Transverse colon (tissue), 4 donors: ENCODE measurements at places on chromosomes 1 and 21. TPM values are rescaled to one million over a fixed set of nuclear protein-coding genes. Genes with fewer than 3 reads are reported as not detected.

GRCh38 chr1:42143896-42144710 lies 9.1 kb upstream of the GUCA2B start:
- DNase-seq = no peak

GRCh38 chr1:154222518-154222917 lies 1.8 kb downstream of the UBAP2L start:
- DNase-seq = no peak

DNA sequence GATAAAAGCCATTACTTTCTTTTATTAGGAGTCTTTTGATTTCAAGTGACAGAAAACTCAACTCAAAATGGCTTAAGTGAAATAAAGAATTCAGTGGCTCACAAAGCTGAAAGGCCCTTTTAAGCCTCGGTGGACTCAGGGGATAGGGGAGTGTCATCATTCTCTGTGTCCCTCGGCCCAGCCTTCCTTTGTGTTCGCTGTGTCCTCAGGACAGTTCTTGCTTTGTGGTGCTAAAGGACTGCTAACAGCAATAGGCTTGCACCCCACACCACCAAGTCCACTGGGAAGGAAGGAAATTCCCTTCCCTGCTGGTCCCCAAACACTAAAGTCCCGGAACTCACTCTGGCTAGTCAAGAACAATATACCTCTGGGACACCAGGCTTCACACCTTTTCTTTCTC lies 129.2 kb downstream of the NTPCR start:
- DNase-seq = no peak

DNA sequence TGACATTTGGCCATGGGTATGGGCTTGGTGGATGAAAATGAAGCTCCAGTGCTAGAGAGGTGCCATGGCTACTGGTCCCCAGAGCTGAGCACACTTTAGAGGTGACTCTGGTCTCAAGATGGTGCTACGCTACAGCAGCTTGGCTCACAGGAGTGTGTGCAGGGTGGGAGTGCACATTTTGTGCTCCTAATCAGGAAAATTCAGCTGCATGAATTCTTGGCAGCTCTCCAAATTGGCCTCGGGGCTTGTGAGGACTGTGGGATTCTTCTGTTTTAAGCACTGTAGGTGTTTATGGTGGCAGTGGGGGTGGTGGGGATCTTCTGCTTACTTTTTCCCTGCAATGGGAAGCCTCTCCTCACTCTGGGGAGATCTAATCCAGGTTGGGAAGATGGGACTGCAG lies 17.3 kb upstream of the TIPRL start:
- DNase-seq = no peak

- DNase-seq = no peak
Observed at GRCh38 chr1:12566484-12567287, 51.3 kb downstream of the DHRS3 start.

- no peak for DNase-seq
Observed at GRCh38 chr1:198929961-198930599, 291.2 kb downstream of the PTPRC start.

GRCh38 chr1:24748191-24749121 lies 3.2 kb downstream of the CLIC4 start:
- DNase-seq = no peak

GRCh38 chr1:19205845-19206244 lies 4.2 kb downstream of the UBR4 start:
- DNase-seq = no peak

- DNase-seq = no peak
Observed at GRCh38 chr1:15177710-15178166, 24.2 kb downstream of the TMEM51 start.

DNA sequence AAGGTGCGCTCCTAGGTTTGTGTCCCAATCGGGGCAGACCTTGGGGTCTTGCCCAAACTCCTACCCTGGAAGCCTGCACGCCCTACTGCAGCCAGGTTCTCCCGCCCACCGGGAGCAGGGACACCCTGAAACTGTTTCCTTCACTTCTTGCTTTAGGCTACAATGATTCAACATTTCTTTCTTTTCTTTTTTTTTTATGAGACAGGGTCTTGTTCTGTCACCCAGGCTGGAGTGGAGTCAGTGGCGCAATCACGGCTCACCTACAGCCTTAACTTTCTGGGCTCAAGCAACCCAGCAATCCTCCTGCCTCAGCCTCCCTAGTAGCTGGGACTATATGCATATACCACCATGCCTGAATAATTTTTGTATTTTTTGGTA lies 75.8 kb downstream of the ITPKB start:
- no peak for DNase-seq

GRCh38 chr1:151408891-151409290 lies 9.5 kb downstream of the PSMB4 start:
- no peak for DNase-seq

- no peak for DNase-seq
Observed at GRCh38 chr1:18693256-18694098, 62.8 kb downstream of the PAX7 start.

DNA sequence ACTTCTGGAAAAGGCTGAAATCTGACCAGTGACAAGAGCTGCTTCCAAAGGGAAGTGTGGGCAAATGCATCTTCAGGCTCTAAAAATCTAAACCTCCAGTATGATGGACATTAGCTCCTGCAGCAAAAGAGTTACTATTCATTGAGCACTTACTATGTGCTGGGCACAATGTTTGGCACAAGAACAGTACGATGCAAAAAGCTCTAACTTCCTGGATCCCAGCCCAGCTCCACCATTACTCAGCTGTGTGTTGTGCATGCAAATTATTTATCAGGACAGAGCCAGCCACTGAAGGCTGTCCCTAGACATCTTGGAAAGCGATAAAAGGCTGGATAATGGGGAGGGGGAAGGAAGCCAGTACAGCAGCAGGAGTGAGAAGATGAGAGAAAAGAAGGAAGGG lies 143.5 kb downstream of the ELAVL4 start:
- no peak for DNase-seq

GRCh38 chr1:181726320-181727012 lies 243.1 kb downstream of the CACNA1E start:
- no peak for DNase-seq

Gene RGSL1
- not detected for total RNA-seq

Gene ORC1
- total RNA-seq = 1.00 TPM

Gene KCNA2
- 0.40 TPM for total RNA-seq

Gene TMPRSS3
- 1.3 TPM for total RNA-seq

Gene SYDE2
- 28.8 TPM for total RNA-seq

Gene MUL1
- 21.9 TPM for total RNA-seq

Gene VHLL
- not detected for total RNA-seq

Gene LRRIQ3
- total RNA-seq = not detected
